ENCODE measurements at places on chromosomes 7 and 10.

DNA sequence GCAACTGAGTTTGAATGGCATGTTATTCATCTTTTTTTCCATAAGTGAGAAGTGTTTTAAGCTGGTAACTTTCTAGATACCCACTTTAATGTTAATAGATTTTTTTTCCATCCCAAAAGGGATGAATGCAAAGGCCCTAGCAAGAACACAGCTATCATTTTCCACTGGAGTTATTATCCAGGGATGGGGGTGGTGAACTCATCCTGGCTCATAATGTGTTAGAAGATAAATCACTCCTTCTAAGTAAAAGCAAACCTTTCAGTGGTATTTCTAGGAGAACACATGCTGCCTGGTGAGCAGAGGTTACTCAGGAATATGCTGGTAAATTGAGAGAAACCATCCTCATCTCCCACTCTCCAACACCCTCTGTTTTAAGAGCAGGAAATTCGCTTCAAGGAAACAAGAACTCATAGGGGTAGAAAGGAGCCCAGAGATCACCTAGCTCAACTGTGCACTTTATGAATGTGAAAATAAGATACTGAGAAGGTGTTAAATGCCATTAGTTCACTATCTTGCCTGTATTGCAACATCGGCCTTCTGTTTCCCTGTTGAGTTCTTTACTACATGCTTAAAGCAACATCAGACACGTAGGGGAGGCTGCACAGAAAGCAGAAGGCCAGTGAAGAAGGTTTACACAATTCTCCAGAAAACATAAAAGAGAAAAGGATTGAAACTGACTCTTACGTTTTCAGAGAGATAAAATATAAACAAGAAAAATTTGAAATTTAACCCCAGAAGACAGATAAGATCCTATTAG lies 264.0 kb upstream of the PRKCQ start:
- no peak for DNase-seq

DNA sequence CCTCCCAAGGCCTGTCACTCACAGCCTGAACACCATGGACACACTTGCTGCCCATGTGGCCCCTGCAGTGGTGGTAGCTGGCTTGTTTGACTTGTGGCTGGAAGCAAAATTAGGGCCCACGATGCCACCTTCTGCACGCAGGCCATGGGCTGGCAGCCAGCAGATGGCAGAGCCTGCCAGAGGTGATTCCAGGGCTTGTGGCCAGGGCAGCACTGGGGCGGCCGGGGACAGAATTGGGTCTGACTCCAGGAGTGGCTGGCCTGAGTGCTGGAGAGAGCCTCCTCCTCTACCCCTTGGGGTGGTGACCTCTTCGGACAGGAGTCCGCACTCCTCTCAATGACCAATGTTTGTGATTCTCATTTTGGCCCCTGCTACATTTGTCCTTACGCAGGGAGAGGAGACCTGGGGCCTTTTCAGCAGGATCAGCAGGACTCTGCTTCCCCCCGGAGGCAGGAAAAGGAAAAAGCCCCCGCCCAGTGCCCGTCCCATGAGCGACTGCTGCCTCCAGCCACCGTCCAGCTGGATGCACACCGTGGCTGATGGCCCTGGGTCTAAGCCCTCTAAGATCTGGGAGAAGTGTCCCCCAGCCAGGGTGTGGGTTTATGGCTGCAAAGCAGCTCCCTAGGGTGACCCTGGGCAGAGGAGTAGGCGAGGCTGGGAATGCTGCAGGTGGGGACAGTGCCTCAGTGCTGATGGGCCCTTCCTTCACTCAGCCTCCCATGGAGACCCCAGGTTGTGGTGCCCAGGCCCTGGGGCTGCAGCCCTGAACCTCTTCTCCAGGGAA lies 26.5 kb downstream of the DNAJB12 start:
- no peak for DNase-seq

- no peak for DNase-seq
Measured at GRCh38 chr10:30701451-30702173, 72.1 kb upstream of the LYZL2 start.

GRCh38 chr7:73903321-73904218 lies 42.6 kb downstream of the TMEM270 start:
- DNase-seq = no peak

- DNase-seq = no peak
Measured at GRCh38 chr10:23070913-23071218, 24.5 kb upstream of the MSRB2 start.

GRCh38 chr7:151792086-151792485 lies 84.8 kb downstream of the PRKAG2 start:
- DNase-seq = no peak

GRCh38 chr10:110758898-110759297 lies 112.8 kb upstream of the PDCD4 start:
- DNase-seq = no peak

GRCh38 chr7:20777377-20778062 lies 9.2 kb downstream of the SP8 start:
- DNase-seq = no peak

GRCh38 chr10:36802490-36803153 lies 322.8 kb upstream of the ANKRD30A start:
- peak; percentile 41 for DNase-seq

GRCh38 chr7:25964483-25964991 lies 187.5 kb upstream of the NFE2L3 start:
- DNase-seq = no peak

GRCh38 chr10:78985973-78986818 lies 82.6 kb upstream of the ZMIZ1 start:
- no peak for DNase-seq

DNA sequence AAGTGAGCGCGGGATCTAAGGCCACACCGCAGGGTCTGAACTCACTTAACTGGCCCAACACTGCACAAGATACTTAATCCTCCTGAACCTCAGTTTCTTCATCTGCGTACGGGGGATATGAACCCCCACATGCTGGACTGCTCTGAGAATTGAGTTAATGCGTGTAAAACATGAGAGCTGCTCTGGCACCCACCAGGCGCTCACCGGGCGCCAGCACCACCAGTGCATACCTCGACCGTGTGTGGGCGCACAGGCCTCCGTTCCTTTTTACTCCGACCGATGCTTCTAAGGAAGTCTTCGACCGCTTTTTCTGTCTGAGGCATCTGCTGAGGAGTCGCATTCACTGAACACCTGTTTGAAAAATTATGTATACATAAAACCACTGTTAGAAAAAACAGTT lies 27.2 kb downstream of the PITRM1 start:
- DNase-seq = no peak

DNA sequence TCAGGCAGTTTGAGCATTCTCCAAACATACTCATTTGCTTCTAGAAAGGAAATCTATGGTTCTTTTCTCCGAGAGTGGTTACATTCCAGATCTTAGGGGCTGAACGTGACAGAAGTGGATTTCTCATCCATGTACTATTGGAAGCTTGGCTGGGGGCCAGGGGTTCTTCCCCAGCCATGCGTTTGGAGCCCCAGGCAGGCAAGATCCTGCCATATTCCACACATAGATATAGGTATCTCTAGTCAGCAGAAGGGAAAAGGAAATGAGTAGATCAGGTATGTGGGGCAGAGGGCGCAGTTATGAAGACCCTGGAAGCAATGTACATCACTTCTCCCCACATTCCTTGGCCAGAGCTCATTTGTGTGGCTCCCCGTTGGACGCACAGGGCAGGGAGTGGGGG lies 299.8 kb downstream of the CCDC3 start:
- DNase-seq = no peak

DNA sequence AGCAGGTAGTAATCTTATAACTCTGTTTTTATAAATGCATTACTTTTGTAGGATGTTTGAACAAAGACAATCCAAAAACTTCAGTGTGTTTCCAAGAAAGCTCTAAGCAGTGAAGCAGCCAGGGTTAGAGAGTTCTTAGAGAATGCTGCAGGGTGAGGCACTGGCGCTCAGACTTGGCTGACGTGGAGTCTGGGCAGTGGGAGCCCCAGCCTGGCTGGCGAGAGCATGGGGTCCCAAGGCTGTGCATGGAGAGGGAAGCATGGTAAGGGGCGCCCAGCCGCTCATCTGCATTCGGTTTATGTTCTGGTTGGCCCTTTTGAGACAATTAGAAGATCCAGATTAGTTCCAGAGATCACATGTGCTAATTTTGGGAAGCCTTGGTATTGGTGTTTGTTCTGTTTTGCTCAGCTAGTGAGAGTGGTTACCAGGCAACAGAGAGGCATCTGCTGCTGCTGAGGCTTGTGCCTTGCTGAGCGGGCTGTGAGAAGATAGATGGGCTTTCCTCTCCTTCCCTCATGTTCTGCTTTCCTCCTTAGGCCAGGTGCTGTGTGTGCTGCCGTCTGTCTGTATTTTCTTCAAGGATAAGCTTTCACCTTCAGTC lies 10.3 kb downstream of the SUN1 start:
- no peak for DNase-seq

DNA sequence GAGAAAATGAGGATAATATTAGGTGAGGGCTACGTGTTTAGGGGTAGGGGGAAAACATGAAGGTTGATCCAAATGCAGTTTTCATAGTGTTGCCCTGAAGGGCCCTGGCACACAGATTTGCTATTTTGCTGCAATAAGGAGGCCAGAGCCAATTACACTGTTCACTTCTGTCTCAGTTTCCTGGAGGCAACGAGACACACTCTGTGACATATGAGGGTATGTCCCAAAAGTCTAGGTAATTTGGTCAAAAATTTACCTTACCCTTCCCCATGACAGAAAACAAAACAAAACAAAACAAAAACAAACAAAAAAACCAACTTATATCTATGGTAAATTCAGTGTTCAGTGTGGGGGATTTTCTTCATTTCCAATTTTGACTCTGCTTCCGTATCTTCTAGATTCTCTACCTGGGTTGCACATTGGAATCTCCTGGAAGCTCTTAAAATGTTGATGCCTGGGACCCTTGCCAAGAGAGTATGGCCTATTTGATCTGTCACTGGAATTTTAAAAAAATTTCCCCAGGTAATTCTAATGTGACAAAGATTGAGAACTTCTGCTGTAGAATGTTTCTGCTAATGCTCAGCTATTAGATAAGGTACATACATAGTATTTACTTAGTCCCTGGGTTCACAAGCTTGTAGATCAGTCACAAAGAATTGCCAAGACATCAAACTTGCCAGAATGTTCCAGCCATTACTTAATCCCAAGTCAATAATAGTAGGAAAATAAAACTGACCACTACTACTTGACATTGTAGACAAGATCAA lies 139.5 kb downstream of the SEMA3E start:
- no peak for DNase-seq

DNA sequence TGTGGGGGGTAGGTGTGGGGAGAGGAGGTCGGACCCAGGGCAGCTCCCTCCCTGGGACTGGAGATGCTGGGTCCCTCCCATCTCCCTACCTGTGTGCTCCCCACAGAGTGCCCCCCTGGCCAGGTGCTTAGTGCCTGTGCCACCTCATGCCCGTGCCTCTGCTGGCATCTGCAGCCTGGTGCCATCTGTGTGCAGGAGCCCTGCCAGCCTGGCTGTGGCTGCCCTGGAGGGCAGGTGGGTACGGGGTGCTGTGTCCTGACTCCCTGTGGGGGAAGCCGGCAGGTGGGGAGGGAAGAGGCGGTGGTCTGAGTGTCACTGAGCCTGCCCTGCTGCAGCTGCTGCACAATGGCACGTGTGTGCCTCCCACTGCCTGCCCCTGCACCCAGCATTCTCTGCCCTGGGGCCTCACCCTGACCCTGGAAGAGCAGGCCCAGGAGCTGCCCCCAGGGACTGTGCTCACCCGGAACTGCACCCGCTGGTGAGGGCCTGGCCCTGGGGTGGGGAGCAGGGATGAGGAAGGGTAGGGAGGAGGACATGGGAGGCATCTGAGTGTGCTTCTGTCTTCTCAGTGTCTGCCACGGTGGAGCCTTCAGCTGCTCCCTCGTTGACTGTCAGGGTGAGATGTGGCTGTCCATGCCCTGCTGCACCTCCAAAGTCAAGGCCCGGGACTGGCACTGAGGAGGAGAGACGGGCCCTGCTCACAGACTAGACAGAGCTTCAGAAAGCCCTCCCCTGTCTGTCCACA lies 11.7 kb upstream of the ZNF862 start:
- DNase-seq = no peak

DNA sequence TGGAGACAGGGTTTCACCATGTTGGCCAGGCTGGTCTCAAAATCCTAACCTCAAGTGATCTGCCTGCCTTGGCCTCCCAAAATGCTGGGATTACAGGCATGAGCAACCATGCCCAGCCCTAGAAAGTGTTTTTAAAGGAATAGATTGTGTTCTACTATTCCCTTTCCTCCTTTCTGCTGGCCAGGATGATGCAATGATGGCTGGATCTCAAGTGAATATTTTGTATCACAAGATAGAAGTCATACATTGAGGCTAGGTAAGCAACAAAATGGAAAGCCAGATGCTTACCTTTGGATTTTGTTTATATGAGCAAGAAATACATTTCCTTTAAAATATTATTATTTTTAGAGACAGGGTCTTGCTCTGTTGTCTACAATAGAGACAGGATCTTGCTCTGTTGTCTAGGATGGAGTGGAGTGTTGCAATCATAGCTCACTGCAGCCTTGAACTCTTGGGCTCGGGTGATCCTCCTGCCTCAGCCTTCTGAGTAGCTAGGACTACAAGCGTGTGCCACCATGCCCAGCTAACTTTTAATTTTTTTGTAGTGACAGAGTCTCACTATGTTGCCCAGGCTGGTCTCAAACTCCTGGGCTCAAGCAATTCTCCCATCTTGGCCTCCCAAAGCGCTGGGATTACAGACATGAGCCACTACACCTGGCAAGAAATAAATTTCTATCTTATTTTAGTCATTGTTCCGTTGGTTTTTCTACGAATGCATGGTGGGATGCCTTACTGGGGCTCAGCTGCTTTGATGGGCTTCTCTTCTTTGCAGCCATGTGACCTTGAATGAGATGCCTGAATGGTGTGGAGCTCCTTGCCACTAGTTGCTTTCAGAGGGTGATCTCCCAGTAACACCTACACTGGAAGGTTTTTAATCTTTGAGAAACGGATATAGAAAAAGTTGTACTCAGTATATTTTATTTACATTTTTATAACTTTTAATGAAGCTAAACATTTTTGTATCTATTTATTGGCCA lies 5.8 kb upstream of the AEBP1 start:
- DNase-seq = no peak

- no peak for DNase-seq
Measured at GRCh38 chr10:6465437-6465836, 114.6 kb downstream of the PRKCQ start.

- no peak for DNase-seq
Measured at GRCh38 chr7:104185346-104185745, 22.5 kb downstream of the ORC5 start.

DNA sequence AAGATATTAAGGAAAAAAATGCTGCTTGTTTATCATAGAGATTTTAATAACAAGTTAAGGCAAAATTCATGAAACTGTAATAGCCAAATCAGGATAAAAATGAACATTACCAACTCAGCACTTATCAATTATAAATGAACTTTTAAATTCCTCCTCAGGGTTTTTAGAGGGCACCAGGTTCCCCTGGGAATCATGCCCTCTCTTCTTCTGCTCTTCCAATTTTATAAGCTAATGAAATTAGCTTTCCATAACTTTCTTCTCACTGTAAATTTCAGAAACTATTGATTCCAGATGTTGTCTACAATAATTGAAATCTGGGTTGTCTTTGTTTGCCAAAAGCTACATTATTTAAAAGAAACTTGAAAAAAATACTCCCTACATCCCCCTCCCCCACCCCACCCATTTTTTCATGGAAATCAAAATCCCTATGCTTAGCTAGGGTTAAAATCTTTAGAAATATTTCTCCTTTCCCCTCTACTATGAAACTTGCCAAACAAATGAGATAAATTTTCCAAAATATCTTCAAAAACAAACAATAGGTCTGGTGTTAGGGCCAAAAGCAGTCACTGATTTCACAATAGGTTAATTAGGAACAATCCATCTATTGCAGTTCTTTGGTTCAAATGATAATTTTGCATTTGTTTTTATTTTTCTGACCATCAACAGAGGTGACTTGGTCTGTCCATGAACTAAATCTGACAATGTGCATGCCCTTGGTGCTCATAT lies 187.7 kb downstream of the DOCK4 start:
- DNase-seq = no peak

GRCh38 chr7:2474224-2474623 lies 2.0 kb downstream of the GRIFIN start:
- DNase-seq = no peak

GRCh38 chr10:126461289-126461940 lies 73.1 kb upstream of the ADAM12 start:
- DNase-seq = no peak
